ENCODE measurements at places on chromosomes 5 and 9.

DNA sequence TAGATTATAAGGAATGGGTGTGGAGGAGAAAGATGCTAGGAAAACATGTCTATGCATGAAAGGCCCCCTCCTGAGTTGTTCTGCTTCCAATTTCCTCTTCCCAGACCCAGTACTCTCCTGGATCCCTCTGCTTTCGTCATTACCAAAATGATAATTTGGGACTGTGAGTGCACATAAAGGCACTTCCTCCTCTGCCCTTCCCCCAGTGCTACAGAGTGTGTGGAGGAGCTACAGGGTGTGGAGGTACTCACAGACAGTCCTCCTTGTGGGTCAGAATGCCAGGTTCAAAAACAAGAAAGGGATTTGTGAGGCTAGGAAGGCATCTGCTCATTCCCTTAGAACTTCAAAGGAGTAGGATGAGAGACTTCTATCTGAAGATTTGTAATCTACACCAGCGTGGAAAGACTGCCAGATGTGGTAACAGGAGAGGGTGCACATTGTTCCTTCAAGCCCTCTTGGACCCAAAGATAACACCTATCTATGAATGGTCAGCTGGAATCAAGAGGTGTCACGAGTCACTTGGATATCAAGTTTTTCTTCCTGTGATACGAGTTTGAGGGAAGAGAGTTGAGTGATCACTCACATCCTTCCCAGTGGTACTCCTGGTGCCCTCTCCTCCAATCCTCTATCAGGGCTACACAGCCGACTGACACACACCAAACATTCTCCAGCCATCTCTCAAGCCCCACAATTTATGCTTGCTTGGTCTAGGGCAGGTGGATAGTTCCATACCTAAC, 201.1 kb downstream of the EPB41L4A start:
- DNase-seq: no peak

DNA sequence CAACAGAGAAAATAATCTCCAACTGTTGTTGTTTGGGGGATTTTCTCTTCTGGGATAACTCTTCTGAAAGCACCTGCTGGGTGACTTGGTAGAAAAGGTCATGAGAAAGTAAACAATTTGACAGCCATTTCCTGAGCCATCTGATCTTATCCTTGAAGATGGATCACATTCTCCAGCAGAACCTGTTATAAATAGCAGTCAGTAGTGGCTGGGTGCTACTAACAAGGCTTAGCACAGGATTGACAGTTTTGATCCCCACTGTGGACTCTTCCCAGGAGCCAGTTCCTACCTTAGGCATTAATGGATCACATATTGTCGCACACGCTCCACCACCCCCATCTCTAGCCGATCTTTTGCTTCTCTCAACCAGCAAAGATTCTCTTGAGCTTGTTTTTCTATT, 220.2 kb downstream of the PLK2 start:
- no peak for DNase-seq

- DNase-seq: no peak
These were observed 143.4 kb upstream of the KLF9 start for GRCh38 chr9:70557661-70558369.

DNA sequence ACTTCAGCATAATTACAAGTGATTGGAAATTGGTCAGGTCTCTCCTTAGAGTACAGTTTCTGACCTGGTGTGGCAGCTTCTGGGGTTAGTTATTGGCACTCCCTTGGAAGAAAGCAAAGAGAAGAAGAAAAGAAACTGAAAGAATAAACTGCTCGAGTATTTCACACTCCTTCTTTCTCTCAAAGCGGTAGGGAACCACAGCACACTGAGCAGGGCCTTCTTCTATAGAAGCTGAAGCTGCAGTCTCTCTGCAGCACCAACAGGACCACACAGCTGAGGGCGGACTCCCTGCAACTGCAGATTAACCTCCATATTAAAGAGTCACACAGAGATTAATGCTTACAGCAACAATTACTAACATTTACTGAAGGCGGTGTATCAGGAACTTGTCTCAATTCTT, 152.0 kb downstream of the TRPM6 start:
- DNase-seq: no peak

DNA sequence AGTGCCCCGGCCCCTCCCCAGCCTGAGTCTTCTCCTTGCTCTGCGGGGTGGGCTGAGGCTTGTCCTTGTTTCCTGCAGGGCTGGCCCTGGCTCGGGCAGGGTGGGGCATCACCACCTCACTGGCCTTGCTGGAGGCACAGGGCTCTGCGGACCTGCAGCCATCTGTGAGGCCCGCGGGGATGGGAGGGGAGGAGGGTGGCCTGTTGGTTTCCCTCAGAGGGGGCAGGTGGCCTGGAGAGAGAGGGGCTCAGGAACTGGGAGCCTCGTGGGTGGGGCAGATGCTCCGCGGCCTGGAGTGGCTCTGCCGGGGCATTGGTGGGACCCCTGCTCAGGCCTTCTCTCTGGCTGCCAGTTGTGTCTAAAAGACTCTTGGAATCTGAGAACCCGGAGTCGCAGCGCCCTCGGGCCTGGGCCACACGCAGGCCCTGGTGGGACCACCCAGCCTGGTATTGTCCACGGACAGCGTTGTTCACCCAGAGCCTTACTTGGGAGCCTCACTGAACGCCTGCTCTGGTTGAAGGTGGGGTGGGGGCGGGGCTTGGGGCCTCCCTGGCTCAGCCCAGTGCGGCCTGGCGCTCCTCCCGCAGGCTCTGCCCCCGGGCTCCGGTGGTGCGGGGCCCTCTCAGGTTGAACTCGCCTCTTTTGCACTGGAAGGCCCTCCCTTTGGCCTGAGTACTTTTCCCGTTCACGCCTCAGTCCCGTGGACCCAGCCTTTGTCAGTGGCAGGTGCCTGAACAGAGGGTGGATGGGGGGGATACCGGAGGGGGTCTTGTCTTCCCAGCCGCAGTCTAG, 111.3 kb downstream of the RXRA start:
- no peak for DNase-seq

DNA sequence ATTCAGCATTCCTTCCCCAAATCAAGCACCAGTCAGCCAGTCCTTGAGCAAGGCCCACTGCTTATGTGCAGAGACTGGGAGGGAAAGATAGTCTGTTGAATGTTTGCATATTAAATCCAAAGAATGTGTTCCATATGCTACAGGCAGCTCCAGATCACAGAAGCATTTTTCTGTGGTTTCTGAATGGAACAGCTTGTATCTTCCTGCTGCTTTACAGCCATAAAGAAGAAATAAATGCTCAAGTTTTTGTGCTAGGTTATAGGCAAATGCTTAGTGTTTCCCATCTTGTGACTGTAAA, 310.3 kb downstream of the TRIM36 start:
- DNase-seq: no peak
